ENCODE measurements at places on chromosomes 6 and 20.

- DNase-seq: no peak
Observed at GRCh38 chr6:165891320-165891719, 228.3 kb upstream of the PDE10A start.

- no peak for DNase-seq
Observed at GRCh38 chr6:11080296-11080695, 13.3 kb upstream of the SMIM13 start.

GRCh38 chr6:168660400-168660945, 219.5 kb downstream of the SMOC2 start:
- DNase-seq: no peak

DNA sequence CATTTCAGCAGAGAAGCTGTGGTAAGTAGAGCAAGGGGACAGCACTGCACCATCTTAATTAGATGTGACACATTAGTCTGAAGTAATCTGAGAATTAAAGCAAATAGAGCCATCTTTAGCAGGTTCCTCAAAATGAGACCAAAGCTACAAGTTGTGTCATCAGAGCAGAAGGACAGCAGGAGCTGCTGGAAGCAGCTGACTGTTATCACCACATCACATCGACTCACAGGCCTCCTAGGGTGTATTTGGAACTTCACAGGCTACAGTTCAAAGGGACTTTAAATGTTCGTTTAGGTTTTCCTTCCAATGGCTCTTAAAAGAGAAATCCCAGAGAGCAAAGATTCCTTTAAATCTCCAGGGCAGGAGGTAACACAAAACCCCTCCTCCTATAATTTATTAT, 69.5 kb downstream of the LCA5 start:
- peak; percentile 24 for DNase-seq

All from LHCN-M2 (cell line).